ENCODE measurements at places on chromosomes 7 and 10. TPM values are rescaled to one million over a fixed set of nuclear protein-coding genes. Genes with fewer than 3 reads are reported as not detected.

DNA sequence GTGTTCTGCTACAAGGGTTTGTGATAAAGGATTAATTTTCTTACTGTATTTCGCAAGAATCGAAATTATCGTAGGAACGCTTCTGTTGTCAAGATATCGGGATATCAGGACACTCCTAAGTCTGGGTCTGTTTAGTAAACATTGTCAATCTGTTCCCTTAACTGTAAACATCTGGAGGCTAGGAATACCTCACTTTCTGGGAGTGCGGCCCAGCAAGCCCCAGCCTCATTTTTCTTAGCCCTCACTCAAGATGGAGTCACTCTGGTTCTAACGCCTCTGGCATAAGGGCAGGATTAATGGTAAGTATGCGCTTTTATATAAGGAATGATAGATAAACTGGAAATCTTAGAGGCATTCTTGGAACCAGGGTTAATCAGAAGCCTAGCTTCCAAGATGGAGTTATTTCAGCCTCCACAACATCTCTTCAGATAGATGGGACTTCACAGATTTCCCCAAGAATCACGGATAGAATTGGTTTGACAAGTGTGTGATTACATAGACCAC, 30.1 kb upstream of the CCL24 start:
- DNase-seq = no peak

- no peak for DNase-seq
These were observed 244.4 kb downstream of the CHCHD3 start for GRCh38 chr7:132837529-132837928.

ADAM22 gene
- 4.4 TPM for total RNA-seq

GRCh38 chr10:119625570-119626280, 25.5 kb upstream of the BAG3 start:
- no peak for DNase-seq

ITGB1 gene
- total RNA-seq = 158 TPM

DNA sequence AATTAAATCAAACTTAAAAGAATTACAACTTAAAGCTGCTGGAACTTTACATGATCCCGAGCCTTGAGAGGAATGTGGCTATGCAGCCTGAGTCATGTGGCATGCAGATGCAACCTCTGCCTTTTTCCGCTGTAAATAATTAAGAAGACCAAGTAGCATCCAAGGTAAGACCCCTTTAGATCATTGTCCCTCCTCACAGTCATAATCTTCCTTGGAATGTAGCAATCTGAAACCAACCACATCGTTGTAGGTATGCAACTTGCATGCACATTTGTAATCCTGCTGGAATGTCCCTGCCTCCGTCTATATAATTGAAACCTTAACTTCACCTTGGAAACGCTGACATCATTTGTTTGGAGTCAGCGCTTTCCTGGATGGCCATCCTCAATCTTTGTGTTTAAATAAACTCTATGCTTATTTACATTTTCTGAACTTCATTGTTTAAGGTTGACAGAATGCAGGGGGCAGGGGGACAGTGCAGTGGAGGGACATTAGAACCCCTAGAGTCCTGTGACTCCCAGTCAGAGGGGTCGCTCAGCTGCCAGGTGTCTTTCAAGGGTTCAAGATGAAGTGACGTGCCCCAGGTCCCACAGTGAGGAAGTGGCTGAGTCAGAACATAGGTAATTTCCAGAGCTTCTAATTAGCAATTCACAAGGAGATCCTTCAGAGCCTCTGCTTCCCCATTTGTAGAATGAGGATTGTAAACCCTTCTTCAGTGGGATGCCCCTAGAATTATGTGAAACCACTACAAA, 110.7 kb downstream of the RALA start:
- DNase-seq = no peak

DNA sequence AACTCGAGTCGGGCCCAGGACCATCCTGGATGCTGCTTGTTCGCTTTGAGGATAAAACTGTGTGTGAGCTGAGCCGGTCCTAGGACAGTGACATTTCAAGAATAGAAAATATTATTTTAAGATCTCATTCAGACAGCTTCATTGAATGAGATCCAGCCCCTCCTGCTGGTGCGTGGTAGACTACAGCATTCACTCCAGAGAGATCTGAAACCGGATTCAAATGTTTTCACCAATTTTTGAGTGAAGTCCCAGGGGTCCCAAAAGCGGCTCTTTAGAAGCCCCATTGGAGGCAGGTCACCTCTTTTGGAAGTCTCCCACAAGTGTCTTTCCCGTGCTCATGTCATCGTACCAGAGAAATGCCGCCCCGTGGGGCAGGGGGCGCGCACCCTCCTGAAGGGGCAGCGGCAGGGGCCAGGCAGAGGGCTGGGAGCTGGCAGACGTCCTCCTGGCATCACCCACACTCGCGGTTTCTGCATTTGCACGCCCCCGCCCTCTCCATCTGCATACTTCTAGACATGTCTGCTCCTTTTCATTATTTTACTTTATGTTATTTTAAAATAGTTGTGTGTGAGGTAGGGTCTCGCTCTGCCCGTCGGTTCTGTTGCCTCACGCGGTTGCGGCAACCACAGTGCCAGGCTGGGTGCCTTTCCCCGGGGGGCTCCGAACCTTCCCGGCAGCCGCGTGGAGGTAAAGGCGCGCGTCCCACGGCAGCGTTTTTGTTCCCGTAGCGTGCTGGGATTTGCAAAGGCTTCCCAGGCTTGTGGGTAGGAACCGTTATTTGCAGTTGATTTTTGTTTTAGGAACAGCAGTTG, 52.3 kb upstream of the DPYSL4 start:
- no peak for DNase-seq

CAMK2B gene
- total RNA-seq = 12.1 TPM

DNA sequence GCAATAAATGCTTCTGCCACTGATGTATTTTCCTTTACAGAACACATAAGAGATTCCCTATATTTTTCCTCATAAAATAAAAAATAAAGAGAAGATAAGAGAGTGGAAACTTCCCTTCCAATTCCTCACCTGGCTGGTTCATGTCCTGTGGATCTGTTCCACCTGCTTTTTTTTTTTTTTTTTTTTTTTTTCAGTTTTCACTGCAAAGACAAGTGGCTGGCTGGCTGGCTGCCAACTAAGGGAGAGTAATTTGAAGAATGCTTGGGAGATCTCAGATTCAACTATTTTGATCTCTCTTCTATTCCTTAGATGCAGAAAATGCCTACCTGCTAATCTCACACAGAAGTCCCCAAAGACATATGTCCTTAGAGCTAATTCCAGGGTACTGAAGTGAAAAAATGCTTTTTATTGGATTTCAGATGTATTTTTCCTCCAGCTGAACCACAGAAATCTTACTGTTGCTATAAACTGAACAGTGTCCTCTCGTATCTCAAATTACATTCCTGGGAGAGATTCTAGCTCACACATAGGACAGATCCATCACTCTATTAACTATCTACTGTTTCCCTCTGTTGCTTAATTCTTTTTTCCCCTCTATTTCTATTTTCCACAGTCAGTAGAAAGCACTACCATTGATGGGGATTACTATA, 120.8 kb downstream of the NRCAM start:
- DNase-seq = peak; percentile 37

STRIP2 gene
- 54.0 TPM for total RNA-seq

GRCh38 chr10:124176349-124177179, 83.2 kb upstream of the CHST15 start:
- DNase-seq = no peak

FZD1 gene
- total RNA-seq = 9.5 TPM

GRCh38 chr10:3467052-3467951, 294.7 kb upstream of the PITRM1 start:
- DNase-seq = peak; percentile 56

TIMM23B gene
- total RNA-seq = 40.4 TPM

GPR37 gene
- 65.4 TPM for total RNA-seq

OPN1SW gene
- total RNA-seq = not detected

MYH16 gene
- 2.0 TPM for total RNA-seq

- DNase-seq = no peak
These were observed 27.5 kb upstream of the CCNY start for GRCh38 chr10:35308809-35309208.

DNA sequence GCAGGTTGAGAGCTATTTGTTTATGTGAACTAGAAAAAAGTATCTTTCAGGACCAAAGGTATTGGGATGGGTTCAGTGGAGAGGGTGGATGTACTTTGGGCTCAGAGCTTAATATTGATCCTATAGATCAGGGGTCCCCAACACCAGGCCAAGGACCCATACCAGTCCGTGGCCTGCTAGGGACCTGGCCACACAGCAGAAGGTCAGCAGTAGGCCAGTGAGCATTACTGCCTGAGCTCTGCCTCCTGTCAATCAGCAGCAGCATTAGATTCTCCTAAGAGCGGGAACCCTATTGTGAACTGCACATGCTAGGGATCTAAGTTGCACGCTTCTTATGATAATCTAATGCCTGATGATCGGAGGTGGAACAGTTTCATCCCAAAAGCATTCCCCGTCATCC, 115.8 kb upstream of the WDR11 start:
- no peak for DNase-seq

- no peak for DNase-seq
These were observed 109.2 kb downstream of the PDGFA start for GRCh38 chr7:410395-410910.

- DNase-seq = peak; percentile 57
These were observed at the start of gene UBTD1 for GRCh38 chr10:97498841-97499560. Gene UBTD1, plus strand, starts transcription at chr10:97498924. Its CDS starts 280 bp downstream, at chr10:97499204.

GRCh38 chr10:77034795-77035194, 602.8 kb downstream of the KCNMA1 start:
- no peak for DNase-seq

GRCh38 chr10:131645756-131646155, 255.1 kb upstream of the PPP2R2D start:
- no peak for DNase-seq

ANKRD2 gene
- 1.9 TPM for total RNA-seq

DNA sequence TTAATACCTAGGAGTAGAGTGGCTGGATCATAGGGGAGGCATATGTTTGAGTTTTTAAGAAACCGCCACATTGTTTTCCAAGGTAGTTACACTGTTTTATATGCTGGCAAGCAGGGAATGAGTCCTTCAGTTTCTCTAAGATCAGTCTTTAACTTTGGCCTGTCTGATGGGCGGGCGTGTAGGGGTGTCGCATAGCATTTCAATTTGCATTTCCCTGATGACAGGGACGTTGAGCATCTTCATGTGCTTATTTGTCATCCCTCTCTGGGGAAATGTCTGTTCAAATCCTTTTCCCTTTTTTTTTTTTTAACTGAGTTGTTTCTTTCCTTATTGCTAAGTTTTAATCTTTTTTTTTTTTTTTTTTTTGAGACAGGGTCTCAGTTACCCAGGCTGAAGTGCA, 9.8 kb downstream of the MTG1 start:
- no peak for DNase-seq

DNA sequence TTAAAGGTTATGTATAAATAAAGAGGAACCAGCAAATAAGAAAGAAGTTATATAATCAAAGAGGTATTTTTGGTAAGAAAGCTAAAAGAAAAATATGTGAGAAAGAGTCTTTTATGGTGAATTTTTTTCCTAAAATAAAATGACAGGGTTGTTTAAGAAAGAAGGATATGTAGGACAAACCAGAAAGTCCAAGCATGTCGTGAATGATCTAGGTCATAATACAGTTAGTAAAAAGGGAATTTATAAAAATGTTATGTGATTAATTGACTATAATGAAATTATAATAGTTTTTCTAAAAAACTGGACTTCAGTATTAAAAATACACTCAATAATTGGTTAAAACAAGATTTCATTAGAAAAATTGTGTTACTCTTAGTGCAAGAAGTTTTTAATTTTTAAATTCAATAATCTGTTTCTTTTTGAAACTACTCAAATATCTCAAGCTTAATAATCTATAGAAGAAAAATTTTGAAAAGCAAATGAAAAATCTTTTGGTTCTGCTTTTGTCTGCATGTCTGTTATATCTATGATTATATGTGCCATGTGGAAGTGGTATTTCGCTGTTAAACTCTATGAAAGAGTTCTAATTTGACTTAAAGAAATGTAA, 23.3 kb downstream of the AVL9 start:
- DNase-seq = no peak

DNA sequence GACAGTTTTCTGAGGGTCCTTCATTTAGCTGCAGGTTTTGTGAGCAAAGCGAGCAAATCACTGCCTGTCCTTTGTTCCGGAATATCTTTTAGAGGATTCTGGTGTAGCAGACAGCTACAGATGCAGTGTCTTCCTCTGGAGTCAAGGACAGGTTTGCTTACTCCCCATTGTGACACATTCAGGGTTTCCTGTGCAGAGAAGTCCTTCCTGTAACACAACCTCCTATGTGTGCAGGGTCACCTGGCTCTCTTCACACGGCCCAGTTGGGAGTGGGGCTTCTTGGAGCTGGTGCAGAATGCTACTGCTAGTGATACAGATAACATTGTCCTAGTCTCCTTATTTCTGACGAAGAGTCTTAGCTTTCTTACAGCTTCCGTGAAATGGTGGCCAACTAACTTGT, 47.9 kb downstream of the RBM33 start:
- DNase-seq = no peak

DNA sequence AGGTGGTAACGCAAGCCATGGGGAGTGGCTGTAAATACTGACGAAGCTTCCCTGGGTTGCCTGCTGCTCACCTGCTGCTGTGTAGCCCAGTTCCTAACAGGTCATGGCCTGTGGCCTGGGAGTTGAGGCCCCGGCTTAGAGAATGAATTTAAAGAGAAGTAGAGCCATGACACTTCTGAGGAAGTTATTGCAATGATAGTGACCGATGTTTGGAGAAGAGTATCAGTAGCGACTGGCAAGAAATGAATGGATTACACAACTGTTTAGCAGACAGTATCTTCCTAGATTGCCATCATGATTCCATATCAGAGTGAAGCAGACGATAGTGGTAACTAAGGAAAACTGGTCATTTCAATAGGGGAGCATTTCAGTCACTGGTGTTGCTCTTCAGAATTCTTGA, 249.6 kb downstream of the PLXDC2 start:
- no peak for DNase-seq

DNA sequence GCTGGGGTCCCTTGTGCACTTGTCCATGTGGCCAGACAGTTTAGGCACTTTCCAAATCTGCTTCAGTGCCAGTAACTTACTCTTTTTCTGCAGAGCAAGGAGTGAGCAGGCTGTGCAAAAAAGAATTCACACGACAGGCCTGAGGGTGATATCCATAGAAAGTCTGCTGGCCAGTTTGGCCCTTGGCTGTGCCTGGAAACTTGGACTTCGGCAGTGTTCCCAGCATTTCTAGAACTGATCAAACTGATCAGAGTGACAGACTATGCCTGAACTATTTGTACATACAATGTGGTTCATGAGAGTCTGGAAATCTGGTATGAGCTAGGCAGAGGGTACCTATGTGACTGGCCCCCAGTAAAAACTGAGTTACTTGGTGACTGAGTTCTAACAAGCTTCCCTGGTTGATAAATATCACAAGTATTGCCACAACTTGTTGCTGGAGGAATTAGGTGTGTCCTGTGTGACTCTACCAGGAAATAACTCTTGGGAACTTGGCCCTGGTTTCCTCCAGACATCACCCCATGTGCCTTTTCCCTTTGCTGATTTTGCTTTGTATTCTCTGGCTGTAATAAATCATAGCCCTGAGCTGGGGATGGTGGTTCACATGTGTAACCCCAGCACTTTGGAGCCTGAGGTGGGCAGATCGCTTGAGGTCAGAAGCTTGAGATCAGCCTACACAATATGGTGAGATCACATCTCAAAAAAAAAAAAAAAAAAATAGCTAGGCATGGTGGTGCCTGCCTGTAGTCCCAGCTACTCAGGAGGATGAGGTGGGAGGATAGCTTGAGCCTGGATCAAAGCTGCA, 3.3 kb upstream of the DENND10 start:
- no peak for DNase-seq

IRF5 gene
- 2.9 TPM for total RNA-seq
